Kidney tubule cell (primary cell): ENCODE measurements at places on chromosomes 5 and 9.
A peak's percentile ranks its signal among the peaks of the same experiment; 100 is the strongest.

GRCh38 chr5:129899454-129899853 lies 4.8 kb upstream of the CHSY3 start:
- DNase-seq = no peak

- peak; percentile 54 for DNase-seq
These were observed 725.0 kb downstream of the TLE1 start for GRCh38 chr9:80964374-80964773.

- no peak for DNase-seq
These were observed 256.0 kb downstream of the TMEM167A start for GRCh38 chr5:82820961-82821845.

DNA sequence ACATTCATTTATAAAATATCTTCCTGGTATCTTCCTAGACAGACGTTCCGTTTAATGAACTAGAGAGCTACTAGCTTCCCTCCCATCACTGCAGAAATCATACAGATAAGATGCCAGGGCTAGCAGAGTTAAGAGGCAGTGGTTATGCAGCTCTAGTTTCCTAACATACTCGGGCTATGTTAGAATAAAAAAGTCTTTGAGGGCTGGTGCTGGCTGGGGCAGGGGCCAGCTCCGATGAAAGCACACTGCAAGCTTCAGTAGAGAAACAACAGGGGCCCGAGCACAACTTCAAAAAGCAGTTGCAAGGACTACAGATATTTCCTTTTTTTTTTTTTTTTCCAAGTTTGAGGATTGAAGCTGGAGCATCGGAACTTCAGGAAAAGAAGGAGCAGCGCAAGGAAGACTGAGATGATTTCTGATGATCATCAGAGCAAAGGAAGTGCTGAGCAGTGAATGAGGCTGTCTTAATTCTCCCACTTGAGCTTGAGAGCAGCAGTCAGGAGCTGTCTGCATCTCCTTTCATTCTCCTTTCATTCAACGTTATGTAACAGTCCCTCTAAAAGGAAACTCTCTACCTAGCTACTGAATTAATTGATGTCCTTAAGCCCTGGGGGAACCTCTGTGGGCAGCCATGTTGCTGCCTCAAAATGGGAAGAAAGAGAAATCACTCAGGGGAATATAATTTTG lies 47.6 kb upstream of the ADCY2 start:
- DNase-seq = no peak

DNA sequence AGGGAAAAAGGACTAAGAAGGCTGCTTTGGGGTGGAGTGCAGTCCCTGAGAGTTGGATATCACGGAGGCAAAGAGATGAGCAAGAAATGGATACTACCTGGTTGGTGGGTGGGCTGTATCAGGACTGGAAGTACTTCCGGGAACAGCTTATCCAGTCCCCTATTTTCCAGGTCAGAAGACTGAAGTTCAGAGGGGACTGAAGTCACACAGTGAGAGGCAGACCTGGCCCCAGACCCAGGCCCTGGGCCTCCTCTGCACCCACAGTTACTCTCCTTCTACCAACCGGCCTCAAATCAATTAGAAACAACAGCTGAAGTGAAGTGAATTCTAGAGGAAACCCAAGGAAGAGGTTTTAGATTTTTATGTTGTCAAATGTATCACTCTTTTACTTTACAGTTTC lies 93.6 kb upstream of the ALDH1B1 start:
- DNase-seq = no peak

DNA sequence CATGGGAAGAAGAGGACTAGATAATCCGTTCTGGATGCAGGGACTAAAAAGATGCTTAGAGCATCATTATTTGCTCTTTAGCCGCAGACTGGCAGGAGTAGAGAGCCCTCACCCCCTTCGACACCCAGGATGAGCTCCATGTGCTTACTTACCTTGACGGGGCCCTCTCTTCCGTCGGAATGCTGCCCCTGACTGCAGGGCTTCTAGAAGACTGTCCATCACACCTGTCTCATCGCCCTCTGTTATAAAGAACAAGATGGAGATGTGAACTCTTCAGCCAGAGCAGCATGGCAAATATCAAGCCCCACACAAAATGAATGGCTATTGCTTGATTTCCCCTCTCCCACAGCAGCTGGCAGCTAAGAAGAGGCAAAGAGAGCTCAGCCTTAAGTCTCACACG lies 35.1 kb downstream of the PCDHGC5 start:
- DNase-seq = no peak

- DNase-seq = no peak
These were observed 89.2 kb downstream of the FSTL4 start for GRCh38 chr5:133523013-133523658.

- DNase-seq = no peak
These were observed 746.7 kb upstream of the TYRP1 start for GRCh38 chr9:11946531-11946930.

DNA sequence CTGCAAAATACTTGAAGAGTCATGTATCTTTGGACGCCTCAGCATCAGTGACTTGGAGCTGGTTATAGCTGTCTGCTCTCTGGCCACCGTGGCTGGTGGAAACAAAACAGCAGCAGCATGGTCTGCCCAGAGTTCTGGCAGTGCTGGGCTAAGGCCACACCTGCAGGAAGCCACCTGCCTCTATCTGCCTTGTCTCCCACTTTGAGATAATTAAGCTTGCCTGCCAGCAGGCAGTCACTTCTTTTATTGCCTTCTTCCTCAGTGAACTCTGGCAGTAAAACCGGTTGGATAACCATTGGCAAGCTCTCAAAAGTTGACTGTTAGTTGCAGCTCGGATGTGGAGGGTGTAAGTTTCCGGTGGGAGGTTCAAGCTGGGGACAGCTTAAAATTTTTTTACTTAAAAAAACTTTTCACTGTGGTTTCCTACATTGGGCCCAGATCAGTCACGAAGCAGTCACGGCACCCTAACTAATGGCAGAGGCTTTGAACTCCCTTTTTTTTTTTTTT lies 4.9 kb downstream of the SMIM3 start:
- DNase-seq = peak; percentile 71

GRCh38 chr5:174446446-174446845 lies 277.9 kb upstream of the MSX2 start:
- no peak for DNase-seq

GRCh38 chr9:34884747-34885189 lies 73.3 kb upstream of the PHF24 start:
- DNase-seq = peak; percentile 36

DNA sequence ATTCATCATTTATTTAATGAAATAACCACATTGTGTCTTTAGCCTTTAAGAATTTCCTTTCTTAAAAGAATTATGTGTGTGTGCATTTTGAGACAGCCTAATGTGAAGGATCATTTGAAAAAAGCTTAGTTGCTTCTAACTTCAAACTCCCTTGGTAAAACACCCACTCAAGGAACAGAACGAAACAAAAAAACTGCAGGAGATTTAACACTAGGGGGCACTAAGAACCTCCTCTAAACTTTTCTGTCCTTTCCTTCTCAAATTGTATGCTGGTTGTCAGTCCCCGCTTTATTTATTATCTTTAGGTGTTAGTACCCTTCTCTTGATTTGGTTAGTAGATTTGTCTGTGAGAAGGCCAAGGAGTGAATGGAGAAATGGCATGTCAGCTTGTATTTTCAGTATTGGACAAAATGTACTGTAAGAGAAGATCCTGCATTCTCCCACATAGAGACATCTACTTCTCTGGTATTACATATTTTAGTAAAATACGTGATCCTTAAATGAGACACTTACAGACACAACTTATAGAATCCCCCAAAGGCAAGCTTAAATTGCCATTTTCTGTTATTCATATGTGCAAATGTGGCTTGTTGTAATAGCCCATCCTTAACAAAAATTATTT lies 229.7 kb downstream of the MRPS30 start:
- DNase-seq = peak; percentile 51

DNA sequence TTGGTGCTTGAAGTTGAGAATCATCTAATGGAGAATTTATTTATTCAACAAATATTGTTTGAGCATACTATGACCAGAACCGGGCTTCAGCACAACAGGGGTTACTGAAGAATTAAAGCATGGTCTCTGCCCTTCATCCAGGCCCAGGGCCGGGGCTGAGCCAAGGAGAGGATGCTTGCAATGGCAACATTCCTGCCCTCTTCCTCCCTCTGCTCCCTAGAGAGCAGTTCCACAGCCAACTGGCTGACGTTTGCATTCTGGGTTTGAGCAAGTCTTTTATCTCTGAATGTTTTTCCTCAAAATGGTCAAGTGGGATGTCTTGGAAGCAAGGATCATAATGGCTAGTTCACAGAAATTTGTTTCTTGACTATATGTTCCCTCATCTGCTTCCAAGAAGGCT lies 80.7 kb downstream of the GLDC start:
- no peak for DNase-seq

GRCh38 chr5:120096413-120096812 lies 367.7 kb upstream of the PRR16 start:
- DNase-seq = peak; percentile 60

GRCh38 chr5:7827610-7828009 lies 23.3 kb downstream of the CFAP90 start:
- no peak for DNase-seq

DNA sequence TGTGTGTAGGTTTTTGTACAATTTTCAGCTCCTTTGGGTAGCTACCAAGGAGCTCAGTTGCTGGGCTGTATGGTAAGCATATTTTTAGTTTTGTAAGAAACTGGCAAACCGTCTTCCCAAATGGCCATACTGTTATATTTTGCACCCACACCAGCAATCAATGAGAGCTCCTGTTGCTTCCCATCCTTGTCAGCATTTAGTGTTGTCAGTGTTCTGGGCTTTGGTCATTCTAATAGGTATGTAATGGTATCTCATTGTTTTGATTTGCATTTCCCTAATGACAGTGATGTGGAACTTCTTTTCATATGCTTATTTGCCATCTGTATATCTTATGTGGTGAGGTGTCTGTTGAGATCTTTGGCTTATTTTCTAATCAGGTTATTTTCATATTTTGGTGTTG lies 320.1 kb downstream of the MLLT3 start:
- DNase-seq = no peak

GRCh38 chr5:1174122-1174936 lies 27.1 kb upstream of the SLC6A19 start:
- peak; percentile 67 for DNase-seq

DNA sequence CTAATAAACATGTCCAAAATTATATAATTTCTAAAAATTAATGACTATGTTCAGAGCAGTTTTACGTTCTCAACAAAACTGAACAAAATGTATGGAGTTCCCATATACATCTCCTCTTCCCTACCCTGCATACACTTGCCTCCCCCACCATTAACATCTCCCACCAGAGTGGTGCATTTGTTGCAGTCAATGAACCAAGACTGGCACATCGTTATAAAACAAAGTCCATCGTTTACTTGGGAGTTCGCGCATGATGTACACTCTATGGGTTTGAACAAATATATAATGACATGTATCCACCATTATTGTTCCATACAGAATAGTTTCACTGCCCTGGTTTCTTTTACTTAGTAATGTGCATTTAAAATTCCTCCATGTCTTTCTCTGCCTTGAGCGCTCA lies 130.1 kb downstream of the APBA1 start:
- DNase-seq = no peak

GRCh38 chr5:152592416-152592815 lies 187.3 kb upstream of the NMUR2 start:
- DNase-seq = no peak

DNA sequence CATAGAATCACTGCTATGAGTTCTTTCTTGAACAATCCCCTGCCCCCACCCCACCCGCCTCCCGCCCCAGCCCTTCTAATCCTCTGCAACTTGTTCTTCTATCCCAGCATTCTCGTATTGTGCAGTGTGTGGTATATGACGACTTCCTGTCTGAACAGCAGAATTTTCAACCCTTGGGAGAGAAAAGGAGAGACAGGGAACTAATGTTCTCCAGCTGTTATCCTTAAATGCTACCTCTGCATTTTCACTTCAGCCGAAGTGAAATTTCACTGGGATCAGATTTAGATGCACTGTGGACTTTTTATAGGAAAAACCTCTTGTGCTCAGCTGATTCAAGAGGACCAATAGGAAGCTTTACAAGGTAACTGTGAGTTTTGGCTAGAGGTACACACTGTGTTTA lies 2.2 kb downstream of the FBXL7 start:
- DNase-seq = no peak

GRCh38 chr5:133373121-133373870 lies 239.0 kb downstream of the FSTL4 start:
- DNase-seq = peak; percentile 25

GRCh38 chr9:87707805-87708506 lies 18.0 kb upstream of the CTSL start:
- no peak for DNase-seq

- no peak for DNase-seq
These were observed 72.7 kb upstream of the STXBP1 start for GRCh38 chr9:127539259-127539981.

- no peak for DNase-seq
These were observed 87.6 kb downstream of the MAP1B start for GRCh38 chr5:72194846-72195245.

GRCh38 chr9:126342621-126343031 lies 16.0 kb downstream of the MVB12B start:
- no peak for DNase-seq

- DNase-seq = peak; percentile 53
These were observed 24.1 kb upstream of the TRAF1 start for GRCh38 chr9:120950421-120951388.

- DNase-seq = no peak
These were observed 51.5 kb downstream of the GCNT1 start for GRCh38 chr9:76510446-76510845.

GRCh38 chr5:127041571-127041970 lies 11.2 kb upstream of the MARCHF3 start:
- DNase-seq = peak; percentile 33

DNA sequence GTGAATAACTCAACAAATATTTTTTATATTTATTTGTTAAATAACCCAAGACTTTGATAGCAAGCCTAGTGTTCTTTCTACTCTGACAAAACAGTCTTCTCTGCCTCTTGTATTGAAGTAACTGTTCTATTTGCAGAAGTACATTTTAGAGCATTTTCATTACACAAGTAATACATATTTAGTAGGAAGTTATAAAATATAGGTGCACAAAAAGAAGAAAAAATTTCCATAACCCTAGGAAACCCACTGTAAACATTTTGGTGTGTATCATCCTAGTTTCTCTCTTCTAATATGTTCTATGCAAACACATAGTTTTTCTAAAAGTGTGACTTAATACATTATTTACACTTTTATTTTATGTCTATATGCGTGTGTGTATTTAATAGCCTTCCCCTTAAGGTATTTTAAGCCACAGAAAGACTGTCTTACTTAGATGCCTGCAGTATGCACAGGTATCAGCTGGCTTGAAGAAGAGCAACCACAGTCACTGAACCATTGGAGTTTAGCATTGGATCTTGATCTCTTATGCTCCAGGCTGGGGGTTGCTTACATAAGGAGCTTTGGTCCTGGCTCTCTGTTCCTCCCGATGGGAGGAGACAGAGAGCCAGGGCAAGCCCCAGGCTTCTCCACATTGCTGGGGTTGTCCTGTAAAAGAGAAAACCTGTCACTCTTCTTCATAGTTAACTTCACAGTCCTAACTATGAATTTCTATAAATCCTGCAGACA lies 3.8 kb downstream of the SELENOP start:
- DNase-seq = peak; percentile 11

- no peak for DNase-seq
These were observed 83.1 kb upstream of the RASA1 start for GRCh38 chr5:87184605-87185004.
